ENCODE measurements at places on chromosomes 3 and 15.

DNA sequence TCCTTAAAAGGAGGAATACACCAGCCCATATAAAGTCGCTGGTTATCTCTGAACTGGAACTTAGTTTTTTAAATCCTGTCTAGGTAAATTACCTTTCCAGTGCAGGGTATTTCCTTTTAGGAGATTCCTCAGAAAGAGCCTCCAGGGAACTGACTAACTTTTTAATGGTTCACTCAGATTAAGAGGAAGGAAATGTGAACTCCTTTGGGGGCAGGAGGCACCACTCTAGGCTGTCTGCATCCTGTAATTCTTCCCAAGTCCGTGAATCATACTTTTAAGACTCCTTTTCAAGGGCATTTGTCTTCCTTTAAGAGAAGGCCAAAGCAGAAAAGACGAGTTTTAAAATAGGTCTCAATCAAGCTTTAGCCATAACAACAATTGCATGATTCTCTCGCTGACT lies 871.2 kb upstream of the NR2F2 start:
- no peak overlapping the region for H3K4me3 ChIP-seq
- DNase-seq: no peak
- no peak overlapping the region for H3K27ac ChIP-seq
- peaks cover 4% of the 10 kb centered on the region for H3K27me3 ChIP-seq
- H3K4me1 ChIP-seq: peaks cover 20% of the 10 kb centered on the region

- no peaks in the 10 kb centered on the region for H3K36me3 ChIP-seq
- peaks cover 4% of the 10 kb centered on the region for H3K27me3 ChIP-seq
- no peak overlapping the region for H3K4me3 ChIP-seq
- no peaks in the 10 kb centered on the region for H3K4me1 ChIP-seq
- H3K27ac ChIP-seq: no peak overlapping the region
Measured at GRCh38 chr3:170962411-170962810, 54.0 kb upstream of the EIF5A2 start.

- peaks cover 18% of the 10 kb centered on the region for H3K4me1 ChIP-seq
- no peak overlapping the region for H3K27ac ChIP-seq
- no peaks in the 10 kb centered on the region for H3K27me3 ChIP-seq
- no peak overlapping the region for H3K4me3 ChIP-seq
- no peak for DNase-seq
Measured at GRCh38 chr15:59835776-59836175, 146.7 kb upstream of the BNIP2 start.

DNA sequence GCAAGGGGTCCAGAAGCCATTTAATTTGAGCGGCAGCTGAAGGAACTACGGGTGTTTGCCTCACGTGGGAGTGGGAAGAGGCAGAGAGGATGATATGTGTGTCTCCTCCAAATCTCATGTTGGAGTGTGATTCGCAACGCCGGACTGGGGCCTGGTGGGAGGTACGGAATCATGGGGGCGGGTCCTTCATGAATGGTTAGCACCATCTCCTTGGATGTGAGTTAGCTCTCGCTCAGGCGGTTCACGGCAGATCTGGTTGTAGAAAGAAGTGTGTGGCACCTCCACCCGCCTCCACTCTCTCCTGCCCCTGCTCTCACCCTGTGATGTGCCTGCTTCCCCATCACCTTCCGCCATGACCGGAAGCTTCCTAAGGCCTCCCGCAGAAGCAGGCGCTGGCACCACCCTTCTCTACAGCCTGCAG lies 25.4 kb downstream of the XXYLT1 start:
- H3K4me3 ChIP-seq: no peak overlapping the region
- no peaks in the 10 kb centered on the region for H3K27me3 ChIP-seq
- peaks cover 16% of the 10 kb centered on the region for H3K4me1 ChIP-seq
- peaks cover 16% of the 10 kb centered on the region for H3K36me3 ChIP-seq
- peak; percentile 19 for DNase-seq

GRCh38 chr3:131193641-131194238 lies 167.1 kb downstream of the NEK11 start:
- no peak overlapping the region for H3K4me3 ChIP-seq
- H3K36me3 ChIP-seq: no peaks in the 10 kb centered on the region
- no peaks in the 10 kb centered on the region for H3K4me1 ChIP-seq
- no peak for DNase-seq
- H3K27me3 ChIP-seq: no peaks in the 10 kb centered on the region

DNA sequence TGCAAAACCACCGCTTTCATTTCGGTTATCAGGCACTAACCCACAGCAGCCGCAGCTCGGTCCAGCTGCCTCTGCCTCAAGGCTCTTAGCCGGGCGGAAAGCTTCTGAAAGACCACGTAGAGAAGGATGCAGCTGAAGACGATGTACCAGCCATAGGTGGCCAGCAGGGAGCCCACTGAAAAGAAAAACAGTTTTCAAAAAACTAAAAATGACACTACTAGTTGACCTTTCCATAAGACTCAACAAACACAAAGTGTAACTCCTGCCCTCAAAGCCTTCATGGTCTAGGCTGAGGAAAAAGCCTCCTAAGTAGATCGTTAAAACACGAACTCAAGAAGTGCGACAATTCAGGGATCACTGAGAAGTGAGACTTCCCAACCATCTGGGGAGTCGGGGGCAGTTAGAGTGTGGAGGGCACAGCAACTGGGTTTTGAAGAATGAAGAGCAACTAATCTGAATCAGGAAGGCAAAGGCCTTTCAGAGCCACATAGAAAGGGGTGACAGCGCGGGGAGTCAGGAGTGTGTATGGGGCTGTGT lies 716 bp downstream of the SELENOS start:
- H3K4me3 ChIP-seq: peak overlapping the region; percentile 92
- H3K36me3 ChIP-seq: peaks cover 86% of the 10 kb centered on the region
- H3K27ac ChIP-seq: peak overlapping the region; percentile 90
- DNase-seq: no peak

DNA sequence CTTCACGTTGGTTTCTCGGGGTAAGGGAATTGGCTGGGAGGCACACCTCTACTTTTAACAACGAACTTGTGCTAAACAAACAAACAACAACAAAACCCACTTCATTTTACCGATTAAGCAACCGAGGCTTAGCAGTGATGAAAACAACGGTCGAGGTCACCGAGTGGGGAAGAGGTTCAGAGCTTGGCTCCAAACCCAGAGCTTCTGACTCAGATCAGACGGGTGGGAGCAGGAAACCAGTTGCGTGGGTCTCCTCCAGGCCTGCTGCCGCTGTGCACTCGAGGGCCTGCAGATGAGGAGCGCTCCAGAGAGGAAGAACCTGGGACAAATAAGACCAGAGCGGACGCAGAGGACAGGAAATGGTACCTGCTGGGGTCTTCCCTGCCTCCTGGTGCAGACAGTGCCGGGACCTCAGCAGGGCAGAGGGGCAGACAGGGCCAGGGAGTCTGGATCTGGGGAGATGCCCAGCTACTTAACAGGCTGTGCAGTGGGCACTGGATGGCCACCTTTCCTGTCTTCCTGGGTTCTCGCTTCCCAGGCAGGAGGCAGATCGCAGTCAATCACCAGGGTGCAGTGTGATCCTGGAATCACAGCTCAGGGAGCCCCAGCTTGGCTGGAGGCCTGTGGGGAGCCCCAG lies 99.0 kb upstream of the MEF2A start:
- DNase-seq: no peak
- no peak overlapping the region for H3K4me3 ChIP-seq
- H3K4me1 ChIP-seq: peaks cover 4% of the 10 kb centered on the region
- H3K27me3 ChIP-seq: no peaks in the 10 kb centered on the region

DNA sequence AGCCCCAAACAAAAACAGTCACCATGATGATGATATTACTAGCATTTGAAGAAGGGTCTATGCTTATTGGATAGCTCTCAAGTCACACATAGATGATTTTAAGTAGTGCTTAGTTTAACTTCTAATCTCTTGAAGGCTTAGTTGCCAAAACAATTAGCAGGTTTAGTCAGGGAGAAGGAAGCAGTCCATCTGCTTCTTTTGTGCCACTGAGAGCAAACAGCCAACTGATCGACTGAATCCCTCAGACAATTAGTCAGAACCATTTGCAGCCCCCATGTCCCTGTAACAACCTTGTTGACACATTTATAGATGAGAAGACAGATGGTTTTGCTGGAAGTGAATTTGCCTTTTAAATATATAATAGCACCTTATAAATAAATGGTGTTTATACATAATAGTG lies 585.1 kb upstream of the SUCLG2 start:
- no peaks in the 10 kb centered on the region for H3K36me3 ChIP-seq
- DNase-seq: no peak
- no peaks in the 10 kb centered on the region for H3K27me3 ChIP-seq

DNA sequence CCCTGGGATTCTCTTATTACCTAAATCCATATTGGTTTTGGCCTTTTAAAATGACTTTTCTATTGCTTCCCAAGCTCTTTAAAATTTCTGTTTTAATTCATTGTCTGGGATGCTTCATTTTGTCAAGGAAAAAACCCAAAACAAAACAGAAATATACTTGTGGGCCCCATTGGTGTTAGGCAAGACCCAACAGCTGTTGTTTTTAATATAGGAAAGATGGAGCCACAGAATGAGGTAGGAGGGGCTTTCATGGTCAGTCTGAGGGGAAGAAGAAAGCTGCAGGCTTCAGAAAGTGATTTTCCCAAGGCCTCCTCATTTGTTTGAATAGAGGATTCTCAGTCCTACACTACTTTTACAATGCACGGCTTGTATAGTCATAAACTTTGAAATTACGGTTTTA lies 180.5 kb downstream of the MCTP2 start:
- no peak overlapping the region for H3K27ac ChIP-seq
- no peak for DNase-seq
- H3K4me1 ChIP-seq: no peaks in the 10 kb centered on the region
- no peaks in the 10 kb centered on the region for H3K27me3 ChIP-seq

GRCh38 chr15:42457445-42458442 lies 33.2 kb downstream of the ZNF106 start:
- H3K27me3 ChIP-seq: no peaks in the 10 kb centered on the region
- H3K4me1 ChIP-seq: peaks cover 13% of the 10 kb centered on the region
- DNase-seq: no peak

GRCh38 chr3:114178770-114179368 lies at the start of gene DRD3:
Gene DRD3 (minus strand): TSS chr3:114179052. CDS start chr3:114171992, 7,060 bp downstream.
- no peak within 1 kb of the TSS for H3K27ac ChIP-seq
- H3K36me3 ChIP-seq: no peaks in the 10 kb centered on the region
- H3K4me1 ChIP-seq: peaks cover 7% of the 10 kb centered on the region
- H3K4me3 ChIP-seq: no peak within 1 kb of the TSS
- peaks cover 8% of the 10 kb centered on the region for H3K27me3 ChIP-seq

DNA sequence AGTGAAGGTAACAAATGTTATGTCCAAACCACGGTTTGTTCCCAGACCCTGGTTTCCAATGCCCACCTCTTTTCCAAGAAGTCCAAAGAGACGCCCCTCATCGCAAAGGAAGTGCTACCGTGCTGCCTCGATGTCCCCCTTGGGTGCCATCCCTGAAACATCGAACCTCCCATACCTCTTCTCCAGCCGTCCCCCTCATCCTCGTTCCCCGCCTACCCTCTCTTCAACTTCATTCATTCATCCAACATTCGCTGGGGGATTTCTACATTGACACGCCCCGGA lies 467 bp downstream of the TIPIN start:
- H3K4me3 ChIP-seq: peak overlapping the region; percentile 88
- DNase-seq: no peak
- peak overlapping the region; percentile 98 for H3K27ac ChIP-seq
- no peaks in the 10 kb centered on the region for H3K27me3 ChIP-seq
- H3K36me3 ChIP-seq: peaks cover 43% of the 10 kb centered on the region

DNA sequence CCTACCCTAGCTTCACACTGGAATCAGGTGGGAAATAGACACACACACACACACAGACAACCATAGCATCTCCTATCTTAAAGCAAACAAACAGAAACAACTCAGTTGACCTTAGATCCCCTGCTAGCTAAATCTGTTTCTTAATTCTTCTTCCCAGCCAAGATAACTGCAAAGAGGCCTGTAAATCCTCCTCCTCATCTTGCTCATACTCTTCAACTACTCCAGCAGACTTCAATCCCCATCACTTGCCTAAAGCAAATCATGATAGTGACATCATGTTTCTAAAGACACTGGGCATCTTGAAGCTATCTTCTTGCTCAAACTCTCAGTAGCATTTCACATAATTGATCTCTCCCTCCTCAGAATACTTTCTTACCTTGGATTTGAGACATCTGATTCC lies 303.0 kb downstream of the RBMS3 start:
- no peaks in the 10 kb centered on the region for H3K36me3 ChIP-seq
- no peak overlapping the region for H3K4me3 ChIP-seq
- no peak for DNase-seq
- H3K27me3 ChIP-seq: no peaks in the 10 kb centered on the region
- no peak overlapping the region for H3K27ac ChIP-seq
- no peaks in the 10 kb centered on the region for H3K4me1 ChIP-seq

GRCh38 chr3:189148081-189148507 lies 23.7 kb upstream of the TPRG1 start:
- H3K4me1 ChIP-seq: peaks cover 30% of the 10 kb centered on the region
- H3K27me3 ChIP-seq: no peaks in the 10 kb centered on the region
- H3K27ac ChIP-seq: no peak overlapping the region

GRCh38 chr3:133367403-133367802 lies 32.5 kb upstream of the BFSP2 start:
- H3K36me3 ChIP-seq: no peaks in the 10 kb centered on the region
- DNase-seq: no peak
- H3K27me3 ChIP-seq: no peaks in the 10 kb centered on the region
- no peak overlapping the region for H3K27ac ChIP-seq
- no peak overlapping the region for H3K4me3 ChIP-seq

DNA sequence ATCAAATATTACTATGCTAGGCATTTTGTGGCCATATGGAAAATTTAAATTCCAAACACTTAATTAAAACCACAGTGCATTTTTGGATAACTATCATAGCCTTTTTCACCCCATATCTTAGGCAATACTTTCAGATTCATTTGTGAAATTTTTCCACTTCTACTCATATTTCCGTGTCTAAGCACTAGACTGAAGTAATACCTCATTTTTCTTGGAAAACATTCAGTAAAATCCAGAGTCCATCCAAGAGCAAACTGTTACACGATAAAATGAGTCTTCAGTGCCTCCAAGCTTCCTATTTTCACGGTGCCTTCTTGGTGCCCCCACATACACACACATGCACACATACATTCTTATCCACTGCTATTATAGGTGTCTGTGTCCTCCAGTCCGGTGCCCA lies 845.9 kb downstream of the TBL1XR1 start:
- H3K27ac ChIP-seq: no peak overlapping the region
- no peaks in the 10 kb centered on the region for H3K4me1 ChIP-seq
- no peaks in the 10 kb centered on the region for H3K27me3 ChIP-seq
- no peak for DNase-seq
- no peak overlapping the region for H3K4me3 ChIP-seq

GRCh38 chr3:160981217-160981938 lies 123.8 kb downstream of the B3GALNT1 start:
- H3K36me3 ChIP-seq: peaks cover 3% of the 10 kb centered on the region
- DNase-seq: no peak
- H3K4me3 ChIP-seq: no peak overlapping the region

GRCh38 chr3:60081381-60082095 lies 1031.7 kb upstream of the CFAP20DC start:
- peak overlapping the region; percentile 88 for H3K27ac ChIP-seq
- H3K36me3 ChIP-seq: peaks cover 6% of the 10 kb centered on the region
- no peak for DNase-seq
- H3K4me3 ChIP-seq: peak overlapping the region; percentile 17

GRCh38 chr15:96121086-96121920 lies 209.2 kb upstream of the NR2F2 start:
- H3K27ac ChIP-seq: no peak overlapping the region
- H3K36me3 ChIP-seq: no peaks in the 10 kb centered on the region
- H3K4me3 ChIP-seq: no peak overlapping the region
- H3K4me1 ChIP-seq: no peaks in the 10 kb centered on the region
- peaks cover 5% of the 10 kb centered on the region for H3K27me3 ChIP-seq
- DNase-seq: no peak
